ENCODE measurements at places on chromosomes 5 and 9. TPM values are rescaled to one million over a fixed set of nuclear protein-coding genes. Genes with fewer than 3 reads are reported as not detected.

DNA sequence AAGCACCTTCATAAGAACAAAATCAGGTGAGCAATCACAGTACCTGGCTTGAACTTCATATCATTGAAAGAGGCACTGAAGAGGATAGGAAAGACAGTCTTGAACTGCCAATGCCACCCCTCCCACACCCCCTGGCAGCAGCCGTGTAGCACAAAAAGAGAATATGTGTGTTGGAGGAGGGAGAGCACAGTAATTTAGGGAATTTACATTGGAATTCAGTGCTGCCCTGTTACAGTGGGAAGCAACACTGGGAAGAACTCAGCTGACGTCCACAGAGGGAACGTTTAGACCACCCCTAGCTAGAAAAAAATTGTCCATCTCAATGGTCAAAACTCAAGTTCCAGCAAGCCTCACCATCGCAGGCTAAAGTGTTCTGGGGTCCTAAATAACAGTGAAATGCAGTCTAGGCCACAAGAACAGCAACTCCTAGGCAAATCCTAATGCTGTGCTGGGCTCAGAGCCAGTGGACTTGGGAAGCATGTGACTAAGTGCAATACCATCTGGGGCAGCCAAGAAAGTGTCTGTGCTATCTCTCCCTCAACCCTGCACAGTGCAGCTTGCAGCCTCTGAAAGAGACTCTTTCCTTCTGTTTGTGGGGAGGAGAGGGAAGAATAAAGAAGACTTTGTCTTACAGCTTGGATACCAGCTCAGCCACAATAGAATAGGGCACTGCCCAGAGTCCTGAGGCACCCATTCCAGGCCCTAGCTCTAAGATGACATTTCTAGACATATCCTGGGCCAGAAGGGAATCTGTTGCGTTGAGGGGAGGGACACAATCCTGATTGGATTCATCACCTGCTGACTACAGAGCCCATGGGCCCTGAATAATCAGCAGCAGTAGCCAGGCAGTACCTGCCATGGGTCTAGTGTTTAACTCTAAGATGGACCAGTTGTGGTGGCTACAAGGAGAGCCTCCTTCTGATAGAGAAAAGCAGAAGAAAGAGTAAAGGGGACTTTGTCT, 62.1 kb upstream of the VLDLR start:
- DNase-seq, result no peak

The PCDHGA11 gene
- not detected for polyA plus RNA-seq

The CARD9 gene
- polyA plus RNA-seq, result 0.30 TPM

DNA sequence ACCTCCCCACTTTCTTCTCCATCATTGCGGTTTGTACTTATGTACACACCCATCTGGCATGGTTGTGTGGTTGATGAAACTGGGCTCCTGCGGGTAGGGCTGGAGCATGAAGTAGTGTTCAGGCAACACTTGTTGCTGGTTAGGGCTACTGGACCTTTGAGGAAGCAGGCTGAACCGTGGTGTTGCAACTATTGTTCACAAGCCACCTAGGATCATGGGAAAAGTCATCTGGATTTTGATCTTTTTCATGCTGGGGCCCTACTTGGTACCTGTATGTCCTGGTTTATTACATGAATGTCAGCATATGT, 40.1 kb upstream of the TIFAB start:
- no peak for DNase-seq

The MEIKIN gene
- not detected for polyA plus RNA-seq

DNA sequence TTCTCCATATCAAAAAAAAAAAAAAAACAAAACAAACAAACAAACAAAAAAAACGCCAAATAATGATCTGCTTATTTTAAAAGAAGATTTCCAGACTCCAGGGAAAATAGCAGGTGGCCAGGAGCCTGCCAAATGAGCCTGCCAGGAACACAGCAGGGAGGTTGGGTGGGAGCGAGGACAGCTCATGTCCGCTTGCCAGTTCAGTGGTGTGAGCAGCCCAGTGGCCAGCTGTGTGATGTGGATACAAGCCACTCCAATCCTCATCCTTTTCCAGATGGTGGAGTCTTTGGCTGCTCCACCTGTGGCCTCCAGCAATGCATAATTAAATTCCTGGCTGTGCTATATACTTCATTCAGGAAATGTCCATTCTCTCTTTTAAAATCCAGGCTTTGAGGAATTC, 1025.1 kb upstream of the C9orf72 start:
- no peak for DNase-seq

DNA sequence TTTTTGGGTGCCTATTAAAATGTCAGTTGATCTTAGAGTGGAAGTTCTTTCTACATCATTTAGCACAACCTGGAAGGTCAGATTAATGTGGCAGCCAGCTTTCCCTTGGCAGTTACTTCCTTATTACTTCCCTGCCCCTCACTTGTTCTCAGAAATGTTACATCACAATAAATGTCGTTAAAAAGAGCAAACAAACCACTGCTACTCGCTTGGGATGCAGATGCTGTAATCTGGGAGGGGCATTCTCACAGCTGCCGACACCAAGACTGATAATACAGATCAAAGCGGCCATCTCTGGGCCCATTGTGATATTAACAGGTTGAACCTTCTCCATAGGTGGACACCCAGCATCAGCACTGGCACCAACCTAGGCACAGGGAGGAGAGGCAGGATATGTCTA, 29.3 kb downstream of the PLAC8L1 start:
- no peak for DNase-seq

GRCh38 chr9:127463382-127463781, 12.1 kb downstream of the LRSAM1 start:
- no peak for DNase-seq

DNA sequence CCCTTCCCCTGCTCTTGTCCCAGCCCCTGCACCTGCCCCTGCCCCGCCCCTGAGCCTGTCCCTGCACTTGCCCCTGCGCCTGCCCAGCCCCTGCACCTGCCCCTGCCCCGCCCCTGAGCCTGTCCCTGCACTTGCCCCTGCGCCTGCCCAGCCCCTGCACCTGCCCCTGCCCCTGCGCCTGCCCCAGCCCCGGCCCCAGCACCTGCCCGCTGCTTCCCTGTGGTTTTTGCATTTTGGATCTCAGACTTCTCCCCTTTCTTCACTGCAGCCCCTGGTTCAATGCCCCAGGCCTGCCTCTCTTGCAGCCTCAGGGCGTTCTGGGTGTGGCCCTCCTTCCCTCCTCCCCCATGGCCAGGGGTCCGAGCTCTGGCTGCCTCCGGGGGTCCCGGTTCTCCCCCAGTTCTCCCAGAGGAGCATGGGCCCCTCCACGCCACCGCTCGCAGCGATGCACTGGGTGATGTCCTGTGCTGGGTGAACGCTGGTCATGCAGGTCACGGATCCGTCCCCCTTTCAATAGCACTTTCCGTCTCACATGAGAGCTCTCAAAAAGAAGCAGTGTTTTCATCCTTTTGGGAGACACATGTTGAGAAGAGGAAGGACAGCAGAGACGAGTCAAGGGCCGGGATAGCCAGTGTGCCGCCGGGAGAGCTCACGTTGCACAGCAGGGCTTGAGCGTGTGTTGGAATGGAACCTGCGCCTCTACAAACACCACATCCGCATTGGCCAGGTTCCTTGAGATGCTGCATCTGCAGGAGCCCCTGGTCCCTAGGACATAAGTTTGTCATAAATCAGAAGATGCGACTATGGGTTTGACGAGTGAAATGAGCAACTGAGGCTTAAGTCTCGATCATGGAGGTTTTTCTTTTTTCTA, 44.0 kb upstream of the IRX4 start:
- DNase-seq, result no peak

DNA sequence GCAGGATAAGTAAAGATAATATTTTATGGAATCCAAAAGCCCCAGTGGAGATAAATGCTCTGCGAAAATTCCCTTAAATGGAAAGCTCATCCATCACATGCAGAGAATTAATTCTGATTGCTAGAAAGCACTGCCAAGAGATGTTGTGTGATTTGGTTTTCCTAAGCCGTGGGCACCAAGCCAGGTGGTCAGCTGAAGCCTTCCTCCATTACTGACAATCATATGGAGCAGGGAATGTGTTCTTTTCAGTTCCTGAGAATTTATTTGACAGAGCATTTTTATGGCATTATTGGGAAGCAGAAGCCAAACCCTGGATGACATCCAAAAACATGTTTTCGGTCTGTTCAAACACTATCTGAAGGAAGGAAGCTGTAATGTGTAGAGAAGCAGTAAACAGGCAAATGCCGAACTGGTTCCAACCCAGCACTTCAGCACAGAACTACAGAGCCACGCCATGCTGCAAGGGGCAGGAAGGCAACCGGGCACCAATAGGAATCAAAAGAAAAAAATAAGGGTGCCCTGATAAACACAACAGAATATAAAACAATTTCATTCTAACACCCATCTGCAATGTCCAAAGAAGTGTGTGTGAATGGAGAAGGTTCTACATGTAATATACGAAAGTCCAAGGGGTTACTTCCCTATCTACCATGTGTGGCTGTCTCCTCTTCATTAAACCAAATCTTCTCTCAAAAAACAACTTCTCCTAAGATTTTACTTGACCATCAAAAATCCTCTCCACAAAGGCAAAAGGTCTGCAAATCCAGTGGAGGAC, 12.3 kb downstream of the ARSB start:
- no peak for DNase-seq

- no peak for DNase-seq
Observed at GRCh38 chr9:126604059-126605055, 9.4 kb upstream of the LMX1B start.

- DNase-seq, result no peak
Observed at GRCh38 chr5:176869501-176870109, 29.5 kb downstream of the HK3 start.

DNA sequence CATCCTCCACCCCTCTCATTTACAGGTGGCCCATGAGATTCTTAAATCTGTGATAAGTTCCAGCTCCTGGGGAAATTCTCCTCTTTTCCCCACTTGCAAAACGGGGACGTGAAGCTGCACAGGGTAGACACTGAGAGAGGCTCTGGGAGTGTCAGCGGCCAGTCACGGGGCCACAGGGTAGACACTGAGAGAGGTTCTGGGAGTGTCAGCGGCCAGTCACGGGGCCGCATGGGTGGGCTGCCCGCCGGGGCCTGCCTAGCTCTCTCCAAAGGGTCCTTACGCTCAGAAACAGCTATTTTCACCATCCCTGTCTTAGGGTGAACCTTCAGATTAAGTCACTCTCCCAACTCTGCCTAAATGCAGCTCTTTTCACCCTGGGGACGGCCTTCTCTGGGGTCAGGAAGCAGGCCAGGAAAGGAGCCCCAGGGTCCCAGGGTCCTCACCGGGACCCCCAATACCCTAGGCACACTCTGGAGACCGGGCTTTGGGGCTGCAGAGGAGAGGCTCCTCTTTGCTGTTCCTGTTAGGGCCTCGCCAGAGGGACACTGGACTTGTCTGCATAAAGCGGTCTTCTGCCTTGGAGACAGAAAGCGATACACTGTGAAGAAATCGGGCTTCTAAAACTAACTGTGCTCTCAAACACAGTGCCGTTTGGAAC, 1.5 kb downstream of the FAM78A start:
- no peak for DNase-seq

GRCh38 chr9:106981396-106982287, 118.7 kb downstream of the ZNF462 start:
- no peak for DNase-seq

- no peak for DNase-seq
Observed at GRCh38 chr5:74240783-74241750, 399.5 kb downstream of the ENC1 start.

- DNase-seq, result no peak
Observed at GRCh38 chr9:8666060-8666459, 866.5 kb upstream of the DMAC1 start.

- no peak for DNase-seq
Observed at GRCh38 chr9:35566417-35566816, 38.6 kb upstream of the TESK1 start.

GRCh38 chr5:107430071-107430625, 240.6 kb downstream of the EFNA5 start:
- DNase-seq, result no peak

GRCh38 chr5:1262381-1262780, 32.5 kb downstream of the TERT start:
- no peak for DNase-seq

- no peak for DNase-seq
Observed at GRCh38 chr5:111775224-111775623, 18.2 kb upstream of the NREP start.

GRCh38 chr5:36041537-36041845, 25.2 kb downstream of the UGT3A2 start:
- DNase-seq, result no peak

DNA sequence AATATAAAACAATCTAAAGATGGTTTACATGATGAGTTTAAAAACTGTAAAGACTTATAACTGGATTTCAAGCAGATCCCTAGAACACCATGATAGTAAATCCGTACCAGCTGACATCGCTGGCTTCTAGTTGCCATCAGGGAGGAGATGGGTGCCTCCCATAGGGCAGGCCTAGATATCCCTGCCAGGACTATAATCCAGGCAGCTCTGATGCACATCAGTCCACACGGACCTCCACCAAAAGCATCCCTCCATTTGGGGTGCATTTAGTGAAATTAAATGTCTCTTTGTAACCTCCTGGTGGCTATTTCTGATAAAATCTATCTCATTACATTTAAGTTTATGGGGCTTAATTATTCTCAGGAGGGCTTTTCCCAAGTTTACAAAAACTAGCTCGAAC, 45.8 kb downstream of the RETREG1 start:
- DNase-seq, result no peak

- DNase-seq, result no peak
Observed at GRCh38 chr5:169838688-169839087, 141.6 kb downstream of the INSYN2B start.

DNA sequence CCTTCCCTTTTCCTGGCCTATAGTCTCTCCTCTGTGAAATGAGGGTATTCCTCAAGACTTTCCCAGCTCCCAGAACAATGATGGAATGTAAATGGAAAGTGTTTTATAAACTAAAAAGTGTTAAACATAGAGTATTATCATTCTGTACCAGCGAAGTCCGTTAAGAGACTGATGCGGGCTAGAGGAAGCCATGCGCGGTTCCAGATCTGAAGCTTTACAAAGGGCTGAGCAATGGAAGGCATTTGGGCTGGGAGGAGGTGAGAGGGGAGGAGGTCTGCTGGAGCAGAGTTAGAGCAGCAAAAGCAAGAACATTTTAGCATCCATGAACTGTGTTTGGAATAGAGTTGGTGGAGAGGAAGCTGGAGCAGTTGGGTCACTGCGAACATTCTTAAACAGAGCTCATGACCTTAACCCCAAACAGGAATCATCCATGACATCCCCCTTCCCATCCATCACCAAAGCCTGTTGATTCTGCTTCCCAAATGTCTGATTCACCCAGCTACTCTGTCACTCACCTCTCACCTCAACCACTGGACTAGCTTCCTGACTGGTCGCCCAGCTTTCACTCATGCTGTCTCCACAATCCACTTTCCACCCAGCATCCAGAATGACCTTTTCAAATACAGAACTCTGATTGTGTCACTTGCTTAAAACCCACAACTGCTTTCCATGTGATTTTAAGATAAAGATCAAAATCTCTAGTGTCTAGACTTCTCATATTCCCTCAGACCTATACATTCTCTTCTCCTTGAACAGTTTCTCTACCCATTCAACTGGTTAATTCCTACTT, 37.1 kb downstream of the CDK5RAP2 start:
- DNase-seq, result no peak
